ENCODE measurements at places on chromosomes 4 and X. TPM values are rescaled to one million over a fixed set of nuclear protein-coding genes. Genes with fewer than 3 reads are reported as not detected.

GRCh38 chrX:1521459-1521956 lies 15.5 kb downstream of the P2RY8 start:
- H3K4me1 ChIP-seq, result peaks cover 55% of the 10 kb centered on the region
- H3K27me3 ChIP-seq, result no peaks in the 10 kb centered on the region
- DNase-seq, result peak; percentile 66
- H3K36me3 ChIP-seq, result peaks cover 41% of the 10 kb centered on the region

DNA sequence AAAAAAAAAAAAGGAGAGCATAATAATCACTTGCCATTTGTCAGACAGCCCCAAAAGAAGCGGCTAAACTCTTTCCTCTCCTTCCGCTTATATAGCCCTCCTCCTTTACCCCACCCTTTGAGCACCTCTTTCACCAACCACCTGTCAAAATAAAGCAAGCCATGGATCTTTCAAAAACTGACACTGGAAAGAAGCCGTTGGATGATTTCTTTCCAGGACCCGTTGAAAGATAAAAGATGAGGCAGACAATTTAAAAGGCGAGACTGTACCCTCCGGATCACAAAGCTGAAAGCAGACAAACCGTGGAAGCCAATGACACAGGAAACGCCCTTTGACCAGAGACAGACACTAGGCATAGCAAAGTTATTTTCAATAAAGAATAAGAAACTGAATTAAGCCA lies 22.6 kb downstream of the GPC4 start:
- H3K27me3 ChIP-seq, result no peaks in the 10 kb centered on the region
- no peak for DNase-seq
- no peak overlapping the region for H3K27ac ChIP-seq
- H3K4me1 ChIP-seq, result no peaks in the 10 kb centered on the region
- no peaks in the 10 kb centered on the region for H3K36me3 ChIP-seq

DNA sequence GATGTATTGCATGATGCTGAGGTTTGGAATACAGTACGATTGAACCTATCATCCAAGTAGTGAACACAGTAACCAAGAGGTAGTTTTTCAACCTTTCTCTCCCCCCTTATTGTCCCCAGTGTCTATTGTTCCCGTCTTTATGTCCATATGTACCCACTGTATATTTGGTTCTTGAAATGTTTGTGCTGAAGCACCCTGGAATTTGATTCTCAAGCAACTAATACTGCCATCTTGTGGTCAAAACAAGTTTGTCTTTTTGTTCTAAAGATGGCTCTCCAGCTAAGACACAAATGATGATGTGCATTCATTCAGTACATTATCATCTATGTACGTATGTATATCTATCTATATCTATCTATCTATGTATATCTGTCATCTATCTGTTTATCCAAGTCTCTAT lies 33.5 kb upstream of the DCX start:
- H3K4me1 ChIP-seq, result no peaks in the 10 kb centered on the region
- no peak overlapping the region for H3K4me3 ChIP-seq
- no peaks in the 10 kb centered on the region for H3K36me3 ChIP-seq
- H3K27me3 ChIP-seq, result no peaks in the 10 kb centered on the region
- DNase-seq, result no peak

DNA sequence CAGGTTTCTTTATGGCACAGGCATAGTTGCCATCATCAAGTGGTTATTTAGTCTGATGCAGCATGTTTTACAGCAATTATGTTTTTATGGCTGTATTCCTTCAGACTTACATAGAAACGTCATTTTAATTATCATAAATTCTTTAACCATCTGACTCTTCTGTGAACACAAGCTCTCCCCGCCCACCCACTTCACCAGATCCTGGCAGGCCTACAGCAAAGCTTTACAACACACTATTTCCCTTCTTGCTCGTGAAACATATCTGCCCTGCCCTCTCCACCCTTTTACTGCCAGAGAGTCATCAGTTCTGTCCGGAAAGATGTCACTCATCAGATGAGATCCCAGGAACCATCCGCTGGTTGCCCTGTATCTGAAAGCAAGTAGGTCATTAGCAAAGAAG lies 120.5 kb downstream of the HS6ST2 start:
- H3K4me1 ChIP-seq, result no peaks in the 10 kb centered on the region
- H3K27ac ChIP-seq, result no peak overlapping the region
- H3K4me3 ChIP-seq, result no peak overlapping the region
- no peaks in the 10 kb centered on the region for H3K27me3 ChIP-seq
- DNase-seq, result no peak

GRCh38 chr4:54961357-54961975 lies 163.9 kb downstream of the KDR start:
- no peak for DNase-seq
- H3K27ac ChIP-seq, result no peak overlapping the region
- H3K27me3 ChIP-seq, result peaks cover 8% of the 10 kb centered on the region
- no peak overlapping the region for H3K4me3 ChIP-seq
- peaks cover 6% of the 10 kb centered on the region for H3K4me1 ChIP-seq
- no peaks in the 10 kb centered on the region for H3K36me3 ChIP-seq

- no peak overlapping the region for H3K4me3 ChIP-seq
- H3K27me3 ChIP-seq, result peaks cover 51% of the 10 kb centered on the region
- H3K4me1 ChIP-seq, result peaks cover 21% of the 10 kb centered on the region
- DNase-seq, result no peak
- peaks cover 4% of the 10 kb centered on the region for H3K36me3 ChIP-seq
Measured at GRCh38 chr4:24476282-24476681, 108.1 kb downstream of the DHX15 start.

DNA sequence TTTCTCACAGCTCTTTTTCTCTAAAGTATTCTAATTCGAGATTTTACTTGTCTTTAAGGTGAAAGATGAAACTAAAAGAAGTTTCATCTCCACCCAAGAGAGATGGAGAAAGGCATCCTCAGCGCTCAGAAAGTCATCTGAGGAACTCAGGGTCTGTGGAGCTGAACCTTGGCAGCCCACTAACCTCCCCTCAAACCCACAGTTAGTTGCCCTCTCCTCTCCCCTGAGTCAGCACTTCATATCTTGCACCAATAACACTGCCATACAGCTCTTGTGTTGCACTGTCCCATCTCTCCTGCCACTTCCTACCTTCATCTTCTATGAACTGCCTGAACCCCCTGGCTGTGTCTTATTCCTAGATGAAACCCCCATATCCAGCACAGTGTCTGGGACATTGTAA lies 184.8 kb downstream of the RAB28 start:
- no peak for DNase-seq
- H3K36me3 ChIP-seq, result no peaks in the 10 kb centered on the region
- H3K27me3 ChIP-seq, result no peaks in the 10 kb centered on the region
- no peak overlapping the region for H3K4me3 ChIP-seq

DNA sequence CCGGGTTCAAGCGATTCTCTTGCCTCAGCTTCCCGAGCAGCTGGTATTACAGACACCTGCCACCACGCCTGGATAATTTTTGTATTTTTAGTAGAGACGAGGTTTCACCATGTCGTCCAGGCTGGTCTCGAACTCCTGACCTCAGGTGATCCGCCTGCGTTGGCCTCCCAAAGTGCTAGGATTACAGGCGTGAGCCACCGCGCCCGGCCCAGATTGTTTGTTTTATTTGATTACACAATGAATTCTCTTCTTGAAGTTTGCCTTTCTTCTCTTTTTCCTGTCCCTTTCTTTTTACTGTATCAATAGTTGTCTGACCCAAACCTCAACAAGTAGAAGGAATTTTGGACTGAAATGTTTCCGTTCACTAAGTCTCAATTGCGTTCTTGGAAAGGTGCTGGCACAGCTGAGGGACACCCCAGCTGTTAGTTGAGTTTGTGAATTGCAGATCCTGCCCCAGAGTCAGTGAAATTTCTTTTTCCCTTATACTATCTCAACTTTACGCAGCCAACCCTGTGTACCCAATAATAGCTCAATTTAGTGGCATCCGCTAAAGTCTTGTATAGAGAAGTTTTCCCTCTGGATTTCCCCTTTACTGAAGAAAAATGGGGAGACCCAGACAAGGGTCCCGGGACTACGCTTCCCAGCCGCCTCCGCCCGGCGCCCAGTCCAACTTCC lies 639 bp upstream of the MTM1 start:
- peak overlapping the region; percentile 71 for H3K4me3 ChIP-seq
- peak overlapping the region; percentile 44 for H3K27ac ChIP-seq
- no peaks in the 10 kb centered on the region for H3K36me3 ChIP-seq
- H3K4me1 ChIP-seq, result peaks cover 39% of the 10 kb centered on the region
- H3K27me3 ChIP-seq, result peaks cover 2% of the 10 kb centered on the region

DNA sequence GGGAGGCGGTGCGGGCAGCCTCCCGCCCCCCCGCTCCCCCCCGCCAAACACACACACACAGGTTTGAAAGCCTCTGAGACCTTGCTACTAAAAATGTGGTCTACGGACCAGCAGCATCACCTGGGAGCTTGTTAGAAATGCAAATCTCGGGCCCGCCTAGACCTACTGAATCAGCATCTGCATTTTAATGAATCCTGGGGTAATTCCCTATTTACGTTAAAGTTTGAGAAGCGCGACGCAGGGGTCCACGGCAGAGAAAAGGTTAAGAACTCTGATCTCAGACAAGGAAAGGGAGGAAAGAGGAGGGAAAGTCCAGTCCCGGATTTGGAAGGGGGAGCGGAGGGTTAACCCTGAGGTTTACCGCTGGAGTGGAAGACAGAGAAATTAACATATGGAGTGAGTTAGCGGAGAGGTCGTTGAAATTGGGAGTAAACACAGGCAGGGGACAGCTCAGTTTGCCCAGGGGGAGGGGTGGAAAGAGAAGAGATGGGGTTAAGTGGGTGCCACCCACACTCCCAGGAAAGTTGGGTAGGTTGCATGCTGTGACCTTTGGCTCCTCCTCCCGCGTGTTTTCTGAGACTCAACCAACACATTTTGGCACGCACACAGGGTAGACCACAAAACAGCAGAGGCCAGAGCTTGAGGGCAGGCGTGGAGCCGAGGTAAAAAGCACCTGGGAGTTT lies 483.6 kb downstream of the BCOR start:
- H3K4me3 ChIP-seq, result peak overlapping the region; percentile 87
- H3K36me3 ChIP-seq, result peaks cover 1% of the 10 kb centered on the region
- peaks cover 5% of the 10 kb centered on the region for H3K27me3 ChIP-seq
- DNase-seq, result peak; percentile 26
- peaks cover 42% of the 10 kb centered on the region for H3K4me1 ChIP-seq

DNA sequence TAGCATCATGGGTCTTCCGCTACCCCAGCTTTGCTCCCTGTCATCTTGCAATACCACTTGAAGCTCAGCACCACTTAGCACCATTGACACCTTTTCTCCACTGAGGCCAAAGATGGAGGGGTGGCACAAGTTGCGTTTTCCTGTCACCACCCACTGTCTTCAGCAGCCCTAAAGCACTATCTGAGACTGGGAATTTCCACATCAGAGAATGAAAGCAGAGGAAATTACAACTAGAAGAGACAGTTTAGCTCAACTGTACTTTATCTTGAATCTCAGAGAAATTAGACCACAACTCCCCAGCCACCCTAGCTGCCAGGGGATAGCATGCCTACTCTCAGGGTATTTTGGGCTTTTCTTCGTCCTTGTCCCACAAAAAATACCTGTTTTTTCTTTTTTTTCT lies 111.0 kb downstream of the DDIT4L start:
- DNase-seq, result no peak
- H3K4me3 ChIP-seq, result no peak overlapping the region
- no peaks in the 10 kb centered on the region for H3K36me3 ChIP-seq
- H3K4me1 ChIP-seq, result peaks cover 45% of the 10 kb centered on the region
- no peaks in the 10 kb centered on the region for H3K27me3 ChIP-seq

DNA sequence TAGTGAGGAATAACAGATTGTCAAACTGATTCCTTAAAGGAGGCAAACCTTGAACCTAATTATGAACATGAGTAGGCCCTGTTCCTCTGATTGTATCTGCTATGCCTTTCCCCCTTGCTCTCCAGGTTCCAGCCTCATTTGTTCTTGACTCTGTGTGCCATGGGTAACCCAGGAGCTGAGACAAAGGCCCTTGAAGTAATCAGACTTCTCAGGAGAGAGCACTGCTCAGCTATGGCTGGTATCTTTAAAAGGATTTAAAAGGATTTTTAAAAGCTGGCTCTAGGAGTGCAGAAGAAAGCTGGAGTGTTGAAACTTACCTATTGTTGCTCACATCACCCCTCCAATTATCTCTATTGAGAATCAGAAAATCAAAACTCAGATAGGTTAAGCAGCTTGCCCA lies 1565.5 kb upstream of the AGA start:
- no peak overlapping the region for H3K27ac ChIP-seq
- H3K27me3 ChIP-seq, result no peaks in the 10 kb centered on the region
- no peaks in the 10 kb centered on the region for H3K36me3 ChIP-seq
- no peak overlapping the region for H3K4me3 ChIP-seq
- H3K4me1 ChIP-seq, result no peaks in the 10 kb centered on the region

DNA sequence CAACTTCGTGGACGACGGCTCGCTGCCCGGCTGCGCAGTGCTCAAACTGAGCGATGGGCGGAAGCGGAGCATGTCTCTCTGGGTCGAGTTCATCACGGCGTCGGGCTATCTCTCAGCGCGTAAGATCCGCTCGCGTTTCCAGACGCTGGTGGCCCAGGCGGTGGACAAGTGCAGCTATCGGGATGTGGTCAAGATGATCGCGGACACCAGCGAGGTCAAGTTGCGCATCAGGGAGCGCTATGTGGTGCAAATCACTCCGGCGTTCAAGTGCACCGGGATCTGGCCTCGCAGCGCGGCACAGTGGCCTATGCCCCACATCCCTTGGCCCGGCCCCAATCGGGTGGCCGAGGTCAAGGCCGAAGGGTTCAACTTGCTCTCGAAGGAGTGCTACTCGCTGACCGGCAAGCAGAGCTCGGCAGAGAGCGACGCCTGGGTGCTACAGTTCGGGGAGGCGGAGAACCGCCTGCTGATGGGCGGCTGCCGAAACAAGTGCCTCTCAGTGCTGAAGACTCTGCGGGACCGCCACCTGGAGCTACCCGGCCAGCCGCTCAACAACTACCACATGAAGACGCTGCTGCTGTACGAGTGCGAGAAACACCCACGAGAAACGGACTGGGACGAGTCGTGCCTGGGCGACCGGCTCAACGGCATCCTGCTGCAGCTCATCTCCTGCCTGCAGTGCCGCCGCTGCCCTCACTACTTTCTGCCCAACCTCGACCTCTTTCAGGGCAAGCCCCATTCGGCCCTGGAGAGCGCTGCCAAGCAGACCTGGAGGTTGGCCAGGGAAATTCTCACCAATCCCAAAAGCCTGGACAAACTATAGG lies 1.5 kb downstream of the MAB21L2 start:
- DNase-seq, result no peak
- H3K4me1 ChIP-seq, result no peaks in the 10 kb centered on the region
- no peak overlapping the region for H3K27ac ChIP-seq
- no peak overlapping the region for H3K4me3 ChIP-seq
- H3K27me3 ChIP-seq, result no peaks in the 10 kb centered on the region

CCSER1 gene
- total RNA-seq, result not detected

MID1IP1 gene
- 106 TPM for total RNA-seq

MGAT4D gene
- not detected for total RNA-seq

USP17L10 gene
- not detected for total RNA-seq

RPL10 gene
- total RNA-seq, result 2,261 TPM

TCEAL6 gene
- not detected for total RNA-seq

SMIM10L2A gene
- total RNA-seq, result 1.3 TPM
